ENCODE measurements at places on chromosomes 4 and X.

GRCh38 chrX:114580336-114580735, 3.5 kb upstream of the HTR2C start:
- DNase-seq: no peak

GRCh38 chrX:47564438-47565085, 3.6 kb downstream of the ARAF start:
- DNase-seq: no peak

DNA sequence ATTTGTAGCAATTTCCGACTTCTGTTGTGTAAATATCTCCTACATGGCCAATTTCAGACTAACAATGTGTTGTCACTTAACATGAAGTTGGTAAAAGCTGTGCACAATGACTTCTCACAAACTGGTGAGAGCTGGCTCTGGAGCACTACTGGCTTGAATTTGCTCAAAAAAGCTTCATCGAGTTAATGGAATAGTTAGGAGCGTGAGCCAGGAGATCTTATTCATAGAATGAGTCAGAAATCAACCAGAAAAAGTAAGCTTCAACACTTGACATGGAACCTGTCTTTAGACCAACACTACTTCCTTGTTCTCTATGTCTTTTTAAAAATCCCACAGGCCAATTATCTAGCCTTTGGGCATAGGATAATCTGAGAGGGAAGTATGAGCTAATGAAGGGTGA, 7.9 kb upstream of the CHRDL1 start:
- no peak for DNase-seq

- no peak for DNase-seq
Observed at GRCh38 chr4:11724731-11725130, 296.0 kb upstream of the HS3ST1 start.

- no peak for DNase-seq
Observed at GRCh38 chrX:39814391-39814790, 283.4 kb downstream of the BCOR start.

- no peak for DNase-seq
Observed at GRCh38 chrX:120120223-120120622, 4.5 kb upstream of the RHOXF1 start.

- peak; percentile 12 for DNase-seq
Observed at GRCh38 chrX:107710617-107711391, 64.8 kb downstream of the TSC22D3 start.

DNA sequence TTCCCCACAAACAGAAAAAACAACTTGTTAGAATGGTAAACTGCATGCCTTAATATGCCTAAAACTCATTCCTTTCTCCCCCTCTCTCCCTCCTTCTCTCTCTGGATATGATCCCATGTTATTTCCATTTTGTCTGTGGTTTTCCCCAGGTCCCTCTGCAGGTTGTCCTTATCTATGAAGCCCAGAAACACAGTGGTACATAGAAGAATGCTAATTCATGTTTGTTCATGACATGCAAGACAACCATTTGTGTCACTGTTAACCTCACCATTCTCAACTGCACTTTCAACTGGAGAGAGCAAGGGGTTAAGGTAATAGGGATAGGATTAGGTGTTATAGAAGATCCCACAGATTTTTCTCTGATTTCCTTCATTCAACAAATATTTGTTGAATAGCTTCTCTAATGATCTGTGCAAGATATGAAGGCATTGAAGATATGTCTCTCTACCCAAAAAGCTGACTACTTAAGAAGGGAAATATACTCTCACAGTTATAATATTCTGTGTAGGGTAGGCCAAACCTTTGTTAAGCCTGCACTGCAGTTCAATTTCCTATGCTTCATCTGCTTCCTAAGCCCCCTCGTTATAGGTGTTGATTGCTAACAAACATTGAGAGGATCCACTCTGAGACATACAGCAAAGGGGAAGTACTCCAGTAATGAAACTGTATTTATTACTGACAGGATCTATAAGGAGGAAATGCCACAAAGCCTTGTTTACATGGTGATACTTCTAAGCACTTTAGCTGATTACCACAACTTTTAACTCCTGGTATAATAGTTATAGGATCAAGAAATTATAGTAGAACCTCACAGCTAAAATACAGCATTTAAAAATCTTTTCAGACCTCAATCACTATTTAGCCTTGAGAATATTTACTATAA, 96.1 kb downstream of the FRYL start:
- DNase-seq: no peak

DNA sequence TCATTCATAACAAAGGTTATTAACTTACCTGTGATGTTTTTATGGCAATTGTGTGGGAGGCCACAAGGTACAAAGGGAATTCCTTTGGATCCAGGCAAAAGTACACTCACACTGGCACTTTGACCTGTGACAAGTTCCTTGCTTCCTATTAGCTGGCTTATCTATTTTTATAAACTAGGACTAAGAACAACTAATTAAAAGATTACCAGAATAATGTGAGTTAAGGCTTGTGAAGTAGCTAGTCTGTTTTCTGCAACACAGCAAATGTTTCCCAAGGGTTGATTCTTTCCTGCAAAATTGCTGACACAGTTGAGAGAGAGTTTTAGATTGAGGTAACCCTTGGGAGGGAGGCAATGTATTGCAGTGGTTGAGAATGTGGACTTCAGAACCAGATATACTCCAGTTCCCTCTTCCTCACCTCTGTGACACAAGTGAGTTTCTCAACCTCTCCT, 107.9 kb downstream of the CPEB2 start:
- no peak for DNase-seq

DNA sequence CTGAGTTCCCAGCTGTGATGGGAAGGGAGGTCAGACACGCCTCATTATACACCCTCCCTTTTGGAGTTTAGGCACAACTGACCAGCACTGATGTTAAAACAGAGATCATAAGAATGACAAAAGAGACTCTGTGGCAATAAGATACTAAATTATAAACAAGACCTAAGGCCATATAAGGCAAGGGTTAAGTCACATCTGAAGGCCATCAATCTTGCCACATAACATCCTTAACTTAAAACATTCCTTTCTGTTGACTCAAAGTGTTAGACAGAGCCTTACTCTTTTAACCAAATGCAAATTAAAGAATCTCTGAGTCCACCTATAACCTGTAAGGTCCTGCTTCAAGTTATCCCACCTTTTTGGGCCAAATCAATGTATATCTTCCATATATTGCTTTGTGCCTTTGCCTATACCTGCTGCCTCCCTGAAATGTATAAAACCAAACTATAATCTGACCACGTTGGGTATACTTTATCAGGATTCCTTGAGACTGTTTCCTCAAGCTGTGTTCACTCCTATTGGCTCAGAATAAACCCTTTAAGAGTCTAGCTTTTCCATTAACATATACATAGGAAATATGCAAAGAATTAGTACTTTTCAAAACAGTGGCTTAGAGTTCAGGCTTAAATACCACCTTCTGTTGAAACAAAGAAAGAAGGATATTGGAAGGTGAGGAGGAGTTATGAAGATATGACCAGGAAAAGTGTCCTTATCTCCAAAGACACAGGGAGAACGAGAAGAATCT, 214.4 kb upstream of the PPP1R2C start:
- DNase-seq: no peak

- DNase-seq: no peak
Observed at GRCh38 chr4:601612-602558, 23.5 kb upstream of the PDE6B start.

DNA sequence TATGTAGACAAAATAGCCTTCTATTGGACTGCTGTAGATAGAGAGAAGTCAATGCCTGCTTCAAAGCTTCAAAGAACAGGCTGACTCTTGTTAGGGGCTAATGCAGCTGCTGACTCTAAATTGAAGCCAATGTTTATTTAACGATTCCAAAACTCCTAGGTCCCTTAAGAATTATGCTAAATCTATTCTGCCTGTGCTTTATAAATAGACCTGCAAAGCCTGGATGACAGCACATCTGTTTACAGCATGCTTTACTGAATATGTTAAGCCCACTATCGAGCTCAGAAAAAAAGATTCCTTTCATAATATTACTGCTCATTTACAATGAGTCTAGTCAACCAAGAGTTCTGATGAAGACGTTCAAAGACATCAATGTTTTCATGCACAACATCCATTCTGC, 54.8 kb upstream of the RBMXL3 start:
- DNase-seq: no peak

GRCh38 chr4:52366621-52367020, 292.5 kb downstream of the USP46 start:
- DNase-seq: no peak

DNA sequence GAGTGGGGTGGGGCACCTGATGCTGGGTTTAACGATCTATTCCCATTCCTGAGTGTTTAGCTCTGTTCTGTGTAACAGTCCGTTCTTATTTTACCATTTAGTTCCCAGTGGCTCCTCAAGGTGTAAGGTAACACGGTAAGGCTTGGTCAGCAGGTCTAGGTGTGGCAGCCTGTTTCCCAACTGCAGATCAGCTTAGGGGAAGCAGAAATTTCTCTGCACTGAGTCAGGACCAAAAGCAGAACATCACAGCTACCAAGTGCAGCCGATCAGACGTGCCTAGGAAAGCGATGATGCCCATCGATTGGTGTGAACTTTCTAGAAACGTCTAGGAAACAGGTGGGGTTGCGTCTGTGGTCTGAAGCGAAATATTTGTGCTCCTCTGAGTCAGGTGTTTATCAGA, 240.1 kb downstream of the STIM2 start:
- no peak for DNase-seq

All from iPS-NIHi11 (cell line).